ENCODE measurements at places on chromosomes 1 and 21.

DNA sequence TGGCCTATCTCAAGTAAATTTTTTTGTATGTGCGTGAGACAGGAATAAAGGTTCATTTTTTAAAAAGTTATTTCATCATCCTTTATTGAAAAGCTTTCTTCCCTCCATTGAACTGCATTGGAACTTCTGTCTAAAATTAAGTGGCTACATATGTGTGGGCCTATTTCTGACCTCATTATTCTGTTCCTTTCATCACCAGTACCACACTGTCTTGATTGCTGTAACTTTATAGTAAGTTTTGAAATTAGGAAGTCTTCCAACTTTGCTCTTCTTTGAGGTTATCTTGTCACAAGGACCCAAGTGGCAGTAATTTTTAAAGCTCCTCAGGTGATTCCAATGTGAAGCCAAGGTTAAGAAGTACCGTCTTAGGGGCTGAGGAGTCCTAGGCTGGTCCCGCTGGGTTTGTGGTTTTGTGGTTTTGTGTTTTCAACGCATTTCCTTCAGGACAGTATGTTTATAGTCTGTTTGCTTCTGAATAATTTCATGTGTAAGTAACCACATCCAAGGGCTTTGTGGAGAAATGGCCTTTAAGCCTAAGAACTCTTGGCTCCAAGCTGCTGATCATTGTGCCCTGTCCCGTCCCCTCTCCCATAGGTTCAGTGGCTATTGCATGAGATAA is 12.4 kb upstream of the SCAF4 start:
- no peak for DNase-seq

- DNase-seq, result no peak
These were observed 509.0 kb upstream of the CXADR start for GRCh38 chr21:17003763-17004373.

DNA sequence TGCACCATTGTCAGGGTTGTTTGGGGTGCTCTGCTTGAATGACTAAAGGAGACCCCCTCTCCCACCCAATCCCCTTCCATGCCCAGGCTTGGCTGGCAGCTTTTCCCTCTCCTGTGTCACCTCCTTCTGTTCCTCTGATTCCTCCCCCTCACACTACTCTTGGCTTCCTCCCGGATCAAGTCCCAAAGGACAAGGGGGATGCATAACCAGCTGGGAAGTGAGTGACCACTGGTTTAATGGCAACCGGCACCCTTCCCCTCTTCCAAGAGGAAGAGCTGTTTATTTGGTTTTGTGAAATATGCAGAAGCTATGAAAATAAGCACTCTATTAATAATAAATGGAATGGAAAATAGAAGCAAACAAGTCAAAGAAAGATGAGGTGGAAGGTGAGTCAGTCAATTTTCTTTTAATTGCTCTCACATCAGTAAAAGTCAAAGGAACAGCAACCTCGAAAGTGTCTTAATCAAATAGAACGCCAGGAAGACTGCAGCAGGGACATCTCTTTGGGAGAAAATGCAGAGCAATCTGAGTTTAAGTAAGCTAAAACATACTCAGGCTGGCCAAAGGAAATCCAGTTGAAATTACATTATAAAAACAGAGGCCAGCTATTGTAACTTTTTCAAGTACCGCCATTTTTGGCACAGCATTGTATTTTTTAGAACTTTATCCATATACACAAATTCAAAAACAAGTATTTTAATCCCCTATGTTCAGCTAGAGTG is 322.5 kb downstream of the SIPA1L2 start:
- DNase-seq, result no peak

DNA sequence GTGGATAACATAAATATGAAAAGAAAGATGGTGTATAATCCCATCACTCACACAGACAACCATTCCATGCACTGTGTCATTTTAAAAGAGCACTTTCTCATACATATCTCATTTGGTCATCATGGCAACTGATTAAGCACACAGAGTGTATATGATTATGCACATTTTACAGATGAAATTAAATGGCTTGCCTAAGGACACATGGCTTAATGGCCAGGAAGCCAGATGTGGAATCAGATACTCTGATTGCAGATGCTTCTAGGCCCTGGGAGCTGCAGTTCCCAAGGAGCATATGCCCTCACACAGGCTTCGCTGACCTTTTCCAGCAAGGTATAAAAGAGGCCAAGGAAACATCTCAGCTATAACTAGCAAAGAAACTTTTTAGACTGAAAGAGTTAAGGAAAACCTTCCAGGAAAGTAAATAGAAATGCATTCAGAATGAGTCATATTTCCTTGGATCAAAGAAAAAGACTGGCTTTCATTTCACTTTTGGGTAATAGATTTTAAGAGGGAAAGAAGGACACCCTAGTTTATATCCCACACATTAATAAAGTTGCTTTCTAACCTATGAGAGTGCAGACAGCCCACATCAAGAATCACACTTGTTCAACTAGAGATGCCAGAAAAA is 19.6 kb upstream of the FAM89A start:
- DNase-seq, result no peak

DNA sequence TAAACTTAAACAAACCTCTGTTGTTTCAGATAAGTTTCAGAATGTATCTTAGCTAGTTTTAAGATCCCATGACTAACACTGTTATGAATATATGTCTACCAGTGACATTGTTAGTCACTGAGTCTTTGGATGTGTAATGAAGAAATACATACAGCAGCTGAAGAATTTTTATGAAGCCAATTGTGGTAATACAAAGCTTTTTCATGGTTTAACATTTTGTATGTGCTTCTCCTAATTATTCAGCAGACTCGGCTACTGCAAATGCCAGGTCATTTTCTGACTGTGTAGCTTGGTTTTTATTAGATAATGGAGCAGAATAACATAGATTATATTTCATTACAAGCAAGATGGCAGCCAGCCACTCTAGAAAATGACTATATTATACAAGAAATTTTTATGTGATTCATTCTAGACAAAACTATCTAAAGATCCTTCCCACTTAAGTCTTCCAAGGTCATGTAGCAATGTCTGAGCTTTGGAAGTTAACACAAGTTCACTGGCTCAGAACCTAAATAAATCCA is 147.8 kb downstream of the TNFSF18 start:
- DNase-seq, result no peak

- no peak for DNase-seq
These were observed 102.3 kb upstream of the TMPRSS2 start for GRCh38 chr21:41610042-41610839.

- no peak for DNase-seq
These were observed 105.4 kb downstream of the PSMG1 start for GRCh38 chr21:39077876-39078275.

DNA sequence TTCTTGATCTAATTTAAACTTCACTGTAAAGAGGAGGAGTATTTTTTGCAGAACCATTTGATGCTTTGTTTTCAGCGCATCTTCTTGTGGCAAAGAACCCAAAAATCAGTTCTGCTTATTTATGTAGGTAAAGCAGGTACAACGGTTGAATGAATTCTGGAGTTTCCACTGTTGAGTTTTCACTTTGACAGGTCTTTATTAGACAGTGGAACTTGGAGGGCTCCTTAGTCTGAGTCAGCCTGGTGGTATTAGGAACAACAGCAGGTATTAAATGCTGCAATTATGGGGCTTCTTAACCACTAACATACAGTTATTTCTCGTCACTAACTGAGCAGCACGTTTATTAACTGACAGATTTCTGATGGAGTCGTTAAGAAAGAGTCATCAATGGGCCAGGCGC is 1.2 kb downstream of the LRIG2 start:
- DNase-seq, result no peak

DNA sequence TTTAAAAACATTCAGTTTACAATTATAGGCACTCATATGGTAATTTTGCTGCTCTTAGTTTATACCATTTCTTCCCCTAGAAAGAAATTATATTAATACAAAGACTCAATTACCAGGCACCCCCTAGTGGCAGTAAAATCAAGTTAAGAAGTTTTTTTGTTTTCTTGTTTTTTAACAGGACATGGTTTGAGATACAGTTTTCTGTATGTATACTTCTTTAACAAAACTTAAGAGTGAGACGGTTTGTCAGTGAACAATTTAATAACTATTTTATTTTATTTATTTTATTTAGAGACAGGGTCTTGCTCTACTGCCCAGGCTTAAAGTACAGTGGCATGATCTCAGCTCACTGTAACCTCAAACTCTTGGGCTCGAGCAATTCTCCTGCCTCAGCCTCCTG is 224.6 kb downstream of the FAF1 start:
- DNase-seq, result no peak

DNA sequence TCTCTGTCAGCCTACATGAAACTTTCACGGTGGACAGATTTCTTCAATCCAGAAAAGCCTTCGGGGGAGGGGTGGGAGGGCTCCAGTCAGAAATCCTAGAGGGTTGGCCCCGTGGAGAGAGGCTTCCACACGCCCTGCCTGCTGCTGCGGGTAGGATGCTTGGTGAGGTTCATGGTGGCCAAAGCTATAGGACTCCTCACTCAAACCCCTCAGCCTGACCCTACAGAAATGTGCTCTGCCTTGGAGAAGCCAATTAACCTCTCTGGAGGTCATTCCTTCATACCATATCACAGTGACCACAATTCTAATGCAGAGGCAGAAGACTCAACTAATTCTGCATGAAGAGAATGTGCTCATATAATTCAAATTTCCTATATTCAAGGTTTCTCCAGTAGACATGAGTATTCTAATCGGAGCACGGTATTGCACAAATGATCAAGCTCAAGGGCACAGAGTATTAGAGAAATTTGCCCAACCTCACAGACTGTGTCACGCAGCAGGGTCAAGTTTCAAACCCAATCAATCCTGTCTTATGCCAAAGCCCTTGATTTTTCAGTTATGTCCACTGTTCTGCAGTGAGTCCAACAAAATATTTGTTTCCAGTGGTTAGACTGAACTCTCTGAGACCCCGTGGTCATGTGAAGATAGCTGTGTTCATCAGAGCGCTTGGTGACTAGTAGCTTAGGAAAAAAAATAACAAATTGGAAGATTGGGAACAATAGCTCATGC is 104.8 kb downstream of the TOMM20 start:
- DNase-seq, result no peak

DNA sequence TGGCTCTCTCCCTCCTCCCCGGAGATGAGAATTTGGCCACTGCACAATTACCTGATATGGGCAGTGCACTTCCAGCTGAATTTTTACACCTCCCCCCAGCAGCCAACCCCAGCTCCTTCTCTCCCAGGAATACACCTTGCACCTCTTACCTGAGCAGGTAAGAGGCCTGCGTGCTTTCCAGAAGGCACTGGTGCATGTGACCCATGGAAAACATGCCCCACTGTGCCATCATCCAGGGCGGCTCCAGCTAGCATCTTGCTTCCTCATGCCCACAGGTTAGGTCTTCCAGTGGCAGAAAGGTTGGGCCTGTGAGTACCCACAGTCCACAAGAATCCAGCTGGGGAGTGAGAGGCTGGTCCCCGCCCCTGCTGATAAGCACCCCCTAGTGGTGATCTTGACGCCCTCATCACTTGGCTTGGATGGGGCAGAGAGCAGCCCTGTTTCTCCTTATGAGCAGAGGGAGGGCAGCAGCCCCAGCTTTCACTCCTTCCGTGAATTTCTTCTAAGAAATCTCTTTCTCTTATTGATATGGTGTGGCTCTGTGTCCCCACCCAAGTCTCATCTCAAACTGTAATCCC is 57.8 kb downstream of the EDARADD start:
- peak; percentile 22 for DNase-seq

GRCh38 chr1:116298746-116299145 is 74.3 kb upstream of the ATP1A1 start:
- no peak for DNase-seq

- no peak for DNase-seq
These were observed 34.4 kb upstream of the ID3 start for GRCh38 chr1:23593556-23594148.

DNA sequence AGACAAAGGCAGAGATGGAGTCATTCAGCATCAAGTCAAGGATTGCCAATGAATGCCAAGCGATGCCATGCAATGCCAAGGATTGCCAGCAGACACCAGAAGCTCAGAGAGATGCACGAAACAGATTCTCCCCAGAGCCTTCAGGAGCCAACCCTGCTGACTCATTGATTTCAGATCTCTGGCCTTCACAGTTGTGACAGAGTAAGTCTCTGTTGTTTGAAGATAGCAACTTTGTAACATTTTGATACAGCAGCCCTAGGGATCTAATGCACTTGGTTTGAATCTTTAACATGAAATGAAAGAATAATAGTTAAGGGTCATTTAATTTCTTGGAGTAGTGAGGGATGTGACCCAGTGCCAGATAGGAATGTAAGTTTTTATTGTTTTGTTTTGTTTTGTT is 287.4 kb upstream of the RUNX1 start:
- no peak for DNase-seq

DNA sequence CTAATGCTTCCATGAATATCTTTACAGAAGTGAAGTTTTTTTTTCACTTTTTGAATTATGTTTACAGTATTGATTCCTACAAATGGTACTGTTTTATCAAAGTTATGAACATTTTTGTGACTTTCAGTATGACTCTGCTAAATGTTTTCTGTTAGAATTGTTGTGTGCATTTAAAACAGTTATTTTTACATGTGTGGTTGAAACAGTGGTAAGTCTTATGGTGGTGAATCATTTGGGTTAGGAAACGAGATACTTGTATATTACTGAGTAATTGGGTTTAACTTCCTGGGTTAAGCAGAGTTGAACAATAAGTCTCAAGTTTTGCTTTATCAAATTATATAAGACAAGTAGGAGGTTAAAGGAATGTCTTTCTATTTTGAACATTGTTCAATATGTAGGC is 66.8 kb downstream of the VPS13D start:
- no peak for DNase-seq

GRCh38 chr1:117591252-117591651 is 14.6 kb upstream of the TENT5C start:
- no peak for DNase-seq

GRCh38 chr21:42561762-42562650 is 48.4 kb downstream of the SLC37A1 start:
- DNase-seq, result no peak

- no peak for DNase-seq
These were observed 177.4 kb upstream of the ARHGEF16 start for GRCh38 chr1:3277011-3277471.

DNA sequence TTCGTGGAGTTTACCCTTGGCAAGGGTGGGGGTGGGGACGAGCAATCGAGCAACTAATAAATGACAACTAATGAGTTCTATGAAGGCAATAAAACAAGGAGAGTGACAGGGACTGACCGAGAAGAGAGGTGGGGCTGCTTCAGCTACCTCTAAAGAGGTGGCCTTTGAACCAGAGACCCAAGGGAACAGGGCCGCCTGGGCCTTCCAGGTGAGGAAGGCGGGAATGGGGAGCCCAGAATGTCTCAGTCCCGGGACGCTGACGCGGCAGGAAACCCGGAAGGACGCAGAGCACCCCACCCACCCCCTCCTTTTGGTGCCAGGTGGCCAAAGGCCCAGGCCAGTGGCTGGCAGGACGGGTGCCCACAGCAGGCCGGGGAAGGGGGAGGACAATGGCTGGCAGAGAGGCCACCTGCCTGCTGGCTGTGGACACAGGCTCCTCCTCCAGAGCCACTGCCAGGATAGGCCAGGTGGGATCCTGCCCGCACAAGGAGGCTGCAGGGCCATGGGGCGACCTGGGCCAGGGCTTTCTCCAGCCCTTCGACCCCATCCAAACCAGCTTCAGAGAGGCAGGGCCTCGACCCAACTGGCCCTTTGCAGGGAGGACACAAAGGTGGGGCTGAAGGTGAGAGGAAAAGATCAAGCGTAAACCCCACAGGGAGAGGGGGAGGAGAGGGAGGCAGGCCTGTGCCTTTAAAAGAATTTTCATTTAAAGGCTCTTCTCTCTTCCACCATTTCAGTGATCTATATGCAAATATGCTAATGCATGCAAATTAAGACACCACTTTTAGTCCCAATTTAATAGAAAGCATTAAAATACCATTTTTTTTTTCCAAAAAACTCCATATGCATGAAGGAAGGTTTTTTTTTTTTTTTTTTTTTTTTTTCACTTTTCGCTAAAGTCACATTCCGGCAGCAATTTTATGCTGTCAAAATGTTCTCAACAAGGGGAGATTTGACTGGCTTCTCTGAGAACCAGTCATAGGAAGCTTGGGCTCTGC is 58.1 kb downstream of the CASZ1 start:
- no peak for DNase-seq

Measured in naive thymus-derived CD4-positive, alpha-beta T cell (primary cell).